ENCODE measurements at places on chromosomes 6 and 20.
A peak's percentile ranks its signal among the peaks of the same experiment; 100 is the strongest.

- DNase-seq, result no peak
Observed at GRCh38 chr6:85798931-85799652, 156.4 kb upstream of the SYNCRIP start.

- DNase-seq, result no peak
Observed at GRCh38 chr6:169571123-169571962, 130.5 kb downstream of the WDR27 start.

DNA sequence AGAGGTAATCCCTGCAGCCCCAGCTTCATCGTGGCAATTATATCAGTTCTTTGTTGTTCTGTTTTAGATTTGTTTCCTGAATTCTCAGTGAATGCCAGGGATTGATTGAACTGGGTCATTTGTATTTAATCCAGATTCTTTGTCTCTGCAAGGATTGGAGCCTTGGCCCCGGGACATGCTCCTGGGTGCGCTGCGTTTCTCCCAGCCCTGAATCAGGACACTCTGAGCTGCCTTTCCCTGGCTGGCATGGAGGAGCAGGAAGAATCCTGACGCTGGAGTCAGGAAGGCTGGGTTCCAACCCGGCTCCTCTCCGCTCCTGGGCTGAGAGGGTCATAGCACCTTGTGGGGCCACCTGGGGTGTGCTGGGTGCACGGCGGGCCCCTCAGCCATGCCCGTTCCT is 545.6 kb downstream of the QKI start:
- no peak for DNase-seq

- no peak for DNase-seq
Observed at GRCh38 chr20:53002786-53003185, 30.6 kb downstream of the TSHZ2 start.

GRCh38 chr20:20520776-20521175 is 152.9 kb downstream of the INSM1 start:
- DNase-seq, result no peak

- DNase-seq, result no peak
Observed at GRCh38 chr6:2744209-2744771, 6.4 kb downstream of the MYLK4 start.

DNA sequence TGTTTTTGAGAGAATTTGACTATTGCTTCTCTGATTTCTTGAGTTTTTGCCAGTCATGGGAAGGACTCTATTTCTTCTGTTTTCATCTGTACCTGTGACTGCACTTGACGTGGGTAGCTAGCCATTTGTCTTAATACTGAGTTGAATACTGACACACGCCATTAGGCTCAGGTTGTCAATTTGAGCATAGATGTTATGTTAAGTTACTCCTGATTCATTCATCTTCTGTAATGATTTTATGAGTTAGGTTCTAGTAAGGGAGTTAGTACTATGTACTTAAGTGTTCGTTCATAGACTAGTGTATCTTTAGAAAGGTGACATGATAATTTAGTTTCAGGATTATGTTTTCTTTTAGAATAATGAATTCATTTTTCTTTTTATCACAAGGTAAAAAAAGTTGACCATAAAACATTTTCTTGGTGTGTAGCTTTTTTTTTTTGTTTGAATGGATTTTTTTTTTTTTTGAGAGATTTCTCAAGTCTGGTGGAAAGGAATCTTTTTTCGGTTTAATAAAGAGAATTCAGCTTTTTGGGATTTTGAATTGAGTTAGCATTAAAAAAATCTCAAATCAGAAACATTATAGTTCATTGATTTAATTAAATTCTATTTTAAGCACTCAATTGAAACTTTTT is 1.7 kb downstream of the AFDN start:
- no peak for DNase-seq

- no peak for DNase-seq
Observed at GRCh38 chr6:134010974-134011373, 41.5 kb downstream of the SLC2A12 start.

GRCh38 chr6:10558565-10558964 is 37.4 kb downstream of the GCNT2 start:
- no peak for DNase-seq

GRCh38 chr20:53609491-53610445 is 16.1 kb upstream of the ZNF217 start:
- DNase-seq, result no peak

DNA sequence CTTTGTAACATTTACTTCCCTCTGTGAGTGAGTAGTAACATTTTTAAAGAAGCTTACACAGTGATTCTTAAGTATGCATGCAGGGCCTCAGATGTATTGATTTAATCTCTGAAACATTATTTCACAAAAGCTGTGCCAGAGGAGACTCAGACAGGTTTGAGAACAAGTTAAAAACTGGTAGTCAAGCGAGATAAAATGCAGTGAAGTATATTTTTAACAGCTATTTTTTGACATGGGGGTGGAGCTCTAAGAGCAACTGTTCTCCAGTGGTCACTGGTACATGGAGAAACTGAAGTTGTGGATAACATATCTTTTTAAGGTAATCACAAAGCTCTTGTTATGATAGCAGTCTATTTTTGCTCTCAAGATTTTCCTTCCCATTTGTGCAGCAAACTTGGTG is 20.4 kb downstream of the DSTN start:
- DNase-seq, result no peak

DNA sequence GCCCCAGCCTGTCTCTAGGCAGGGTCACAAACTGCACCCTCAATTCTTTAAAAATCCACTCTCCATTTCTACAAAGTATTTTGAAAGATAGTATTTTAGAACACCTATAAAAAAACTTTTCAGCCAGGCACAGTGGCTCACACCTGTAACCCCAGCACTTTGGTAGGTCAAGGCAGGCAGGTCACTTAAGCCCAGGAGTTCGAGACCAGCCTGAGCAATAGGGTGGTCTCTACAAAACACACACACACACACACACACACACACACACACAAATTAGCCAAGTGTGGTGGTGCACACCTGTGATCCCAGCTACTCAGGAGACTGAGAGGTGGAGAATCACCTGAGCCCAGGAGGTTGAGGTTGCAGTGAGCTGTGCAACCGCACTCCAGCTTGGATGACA is 30.2 kb downstream of the SLC23A2 start:
- DNase-seq, result no peak

- no peak for DNase-seq
Observed at GRCh38 chr6:82910820-82911219, 154.8 kb downstream of the UBE3D start.

DNA sequence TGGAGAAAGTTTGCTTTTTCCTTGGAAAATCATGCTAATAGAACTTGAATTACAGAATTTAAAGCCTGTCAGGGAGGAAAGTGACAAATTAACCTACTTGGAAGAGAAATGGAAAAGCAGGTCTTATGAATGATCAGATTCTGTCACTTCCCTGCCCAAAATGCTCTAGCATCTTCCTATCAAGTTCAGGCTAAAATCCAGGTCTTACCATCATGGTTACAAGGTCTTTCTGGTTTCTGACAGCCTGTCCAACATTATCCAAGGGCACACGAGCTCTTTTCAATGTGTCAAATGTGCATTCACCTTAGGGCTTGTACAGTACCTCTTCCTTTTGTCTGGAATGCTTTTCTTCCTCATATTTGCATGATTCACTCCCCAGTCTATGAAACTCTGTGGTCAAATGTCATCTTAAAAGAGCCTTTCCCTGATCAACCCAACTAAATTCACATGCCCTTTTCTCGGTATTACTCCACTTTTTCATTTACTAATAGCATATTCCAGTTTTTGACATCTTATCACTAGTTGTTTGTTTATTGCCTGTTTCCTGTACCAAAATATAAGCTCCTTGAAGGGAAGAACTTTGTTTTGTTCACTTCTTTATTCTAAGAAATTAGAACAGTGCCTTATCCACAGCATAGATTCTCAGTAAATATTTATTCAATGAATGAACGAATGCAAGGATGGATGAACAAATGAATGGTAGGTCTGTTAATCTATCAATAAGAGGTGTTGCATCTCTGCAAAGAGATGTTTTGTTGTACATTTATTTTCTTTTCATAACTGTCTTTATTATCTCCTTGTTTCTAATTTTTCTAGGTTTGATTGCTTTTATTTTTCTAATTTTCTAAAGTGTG is 139.5 kb downstream of the BCAS1 start:
- no peak for DNase-seq

DNA sequence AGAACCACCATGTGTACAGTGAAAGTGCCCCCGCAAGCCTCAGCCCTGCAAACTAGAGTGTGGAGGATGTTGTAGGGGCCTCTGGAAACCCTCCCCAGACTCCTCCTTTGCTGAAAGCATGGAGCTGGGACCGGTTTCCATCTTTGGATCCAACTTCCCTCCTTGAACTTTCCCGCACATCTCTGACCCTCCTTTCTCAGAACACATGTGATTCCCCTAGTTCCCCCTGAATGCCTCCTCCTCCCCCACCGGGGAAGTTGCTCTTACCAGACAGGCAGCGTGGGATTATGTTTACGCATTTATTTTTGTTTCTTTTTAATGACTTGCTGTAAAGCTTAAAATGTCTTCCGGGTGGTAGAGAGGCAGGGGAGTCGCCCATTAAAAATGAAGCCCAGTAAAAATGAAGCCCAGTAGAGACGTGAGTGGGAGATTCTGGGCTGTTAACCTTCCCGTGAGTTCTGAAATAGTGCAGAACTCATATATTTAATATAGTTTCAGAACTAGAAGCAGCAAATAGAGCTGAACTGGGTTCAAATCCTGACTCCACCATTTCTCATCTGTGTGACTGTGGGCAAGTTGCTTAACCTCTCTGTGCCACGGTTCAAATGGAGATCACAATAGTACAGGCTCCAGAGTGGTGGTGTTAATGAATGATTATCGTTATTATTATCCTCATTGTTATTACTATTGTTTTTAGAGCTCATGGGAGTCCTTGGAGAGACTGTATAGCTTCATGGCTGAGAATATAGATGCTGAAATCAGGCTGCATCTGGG is 8.0 kb upstream of the PTPN1 start:
- no peak for DNase-seq

- DNase-seq, result no peak
Observed at GRCh38 chr6:52538901-52539354, 37.9 kb downstream of the TRAM2 start.

- DNase-seq, result no peak
Observed at GRCh38 chr20:20370094-20370575, 2.2 kb downstream of the INSM1 start.

GRCh38 chr20:62043131-62043914 is 22.4 kb downstream of the TAF4 start:
- DNase-seq, result no peak

DNA sequence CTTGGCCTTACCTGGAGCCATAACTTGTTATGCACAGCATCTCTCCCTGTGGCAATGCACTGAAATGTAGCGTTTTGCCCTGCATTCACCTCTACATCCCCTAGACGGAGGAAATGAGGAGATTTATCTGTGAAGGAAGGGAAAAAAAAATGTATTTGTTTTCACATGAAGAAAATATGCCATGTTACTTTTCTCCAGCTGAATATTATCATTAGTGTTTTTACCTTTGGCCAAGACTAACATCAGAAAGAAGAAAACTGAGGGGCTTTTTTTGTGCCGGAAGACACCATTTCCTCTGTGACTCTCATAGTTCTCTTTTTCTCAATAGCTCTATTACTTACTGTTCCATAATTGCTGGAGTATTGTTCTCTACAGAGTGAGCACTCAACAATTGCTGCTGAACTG is 280.4 kb downstream of the PTPRK start:
- DNase-seq, result peak; percentile 13

- DNase-seq, result peak; percentile 21
Observed at GRCh38 chr6:127484212-127484863, 25.1 kb upstream of the KIAA0408 start.

DNA sequence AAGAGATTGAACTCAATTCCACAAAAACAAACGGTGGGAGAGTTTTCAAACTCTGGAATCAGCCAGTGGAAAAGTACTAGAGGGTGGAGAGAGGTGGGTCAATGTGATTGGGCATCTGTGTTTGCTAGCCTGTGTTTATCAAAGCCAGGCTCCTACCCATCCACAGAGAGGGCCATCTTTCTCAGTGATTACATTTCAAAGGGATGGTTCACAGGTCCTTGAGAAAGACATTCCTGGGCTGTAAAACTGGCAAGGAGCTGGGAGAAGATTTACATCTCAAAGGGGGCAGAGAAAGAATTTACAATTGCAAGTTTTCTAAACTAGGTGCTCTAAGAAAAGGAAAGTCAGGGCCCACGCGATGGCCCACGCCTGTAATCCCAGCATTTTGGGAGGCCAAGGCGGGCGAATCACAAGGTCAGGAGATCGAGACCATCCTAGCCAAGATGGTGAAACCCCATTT is 146.8 kb upstream of the UST start:
- DNase-seq, result no peak

DNA sequence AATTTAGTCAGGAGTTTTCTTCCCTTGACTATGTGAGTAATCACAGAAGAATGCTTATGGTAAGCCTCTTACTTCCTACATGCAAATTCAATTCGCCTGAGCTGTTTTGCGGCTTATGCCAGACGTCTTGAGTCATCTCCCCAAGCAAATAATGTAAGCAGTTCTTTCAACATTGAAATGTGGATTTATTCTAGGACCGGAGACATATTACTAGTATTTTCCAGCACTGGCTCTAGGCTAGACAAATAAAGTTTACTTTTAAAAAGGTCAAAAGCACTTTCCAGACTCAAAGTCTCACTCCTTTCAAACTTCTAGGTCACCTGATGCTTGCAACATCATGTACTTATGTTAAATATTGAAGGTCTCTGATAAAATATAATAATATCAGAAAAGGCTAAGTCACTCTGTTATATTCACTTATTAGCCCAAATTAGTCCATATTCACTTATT is 38.1 kb upstream of the NOX3 start:
- DNase-seq, result peak; percentile 99

DNA sequence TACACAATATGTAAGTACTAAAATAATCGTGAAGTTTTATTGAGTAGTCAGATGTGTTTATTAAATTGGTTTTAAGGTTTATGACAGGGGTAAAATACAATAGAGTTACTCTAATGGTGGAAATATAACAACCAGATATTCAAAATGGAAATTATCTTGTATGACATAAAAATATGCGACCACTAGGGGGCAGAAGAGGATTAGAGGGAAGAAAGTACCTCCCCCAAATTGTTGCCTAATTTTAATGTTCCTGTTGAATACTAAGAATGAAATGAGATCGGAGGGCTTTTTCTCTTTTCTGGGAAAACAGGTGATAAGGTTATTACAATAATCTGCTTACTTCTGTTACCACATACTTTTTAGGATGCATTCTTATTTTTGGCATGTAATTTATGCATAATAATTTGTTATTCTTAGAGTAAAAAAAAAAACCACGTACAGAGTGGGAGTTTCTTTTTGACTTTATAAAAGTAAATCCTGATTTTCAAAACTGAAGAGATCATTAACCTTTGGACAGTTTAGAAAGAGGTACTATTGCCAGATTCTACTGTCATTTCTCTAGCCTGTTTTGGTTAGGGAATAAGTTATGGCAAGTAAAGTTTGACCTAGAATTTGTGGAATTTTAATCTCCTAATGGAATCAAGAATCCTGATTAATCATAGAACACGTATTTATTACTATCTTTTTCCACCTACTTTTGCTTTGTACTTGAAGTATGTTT is 159.2 kb downstream of the CD109 start:
- peak; percentile 51 for DNase-seq

GRCh38 chr6:24960991-24961475 is 25.3 kb upstream of the RIPOR2 start:
- DNase-seq, result no peak

- peak; percentile 64 for DNase-seq
Observed at GRCh38 chr20:58447511-58448391, 58.7 kb downstream of the VAPB start.
